Stimulated activated CD4-positive, alpha-beta T cell treated with anti-CD3 and anti-CD28 coated beads, Interleukin-1b, Interleukin-23, amount 100 ng/mL, for 1 hour (primary cell): ENCODE measurements at places on chromosomes 4 and X.

- no peak for DNase-seq
These were observed 117.3 kb downstream of the ENPP6 start for GRCh38 chr4:184100297-184100885.

- no peak for DNase-seq
These were observed 116.6 kb upstream of the DIAPH2 start for GRCh38 chrX:96568071-96568470.

GRCh38 chr4:136078976-136079375, 1453.3 kb downstream of the PCDH18 start:
- no peak for DNase-seq

DNA sequence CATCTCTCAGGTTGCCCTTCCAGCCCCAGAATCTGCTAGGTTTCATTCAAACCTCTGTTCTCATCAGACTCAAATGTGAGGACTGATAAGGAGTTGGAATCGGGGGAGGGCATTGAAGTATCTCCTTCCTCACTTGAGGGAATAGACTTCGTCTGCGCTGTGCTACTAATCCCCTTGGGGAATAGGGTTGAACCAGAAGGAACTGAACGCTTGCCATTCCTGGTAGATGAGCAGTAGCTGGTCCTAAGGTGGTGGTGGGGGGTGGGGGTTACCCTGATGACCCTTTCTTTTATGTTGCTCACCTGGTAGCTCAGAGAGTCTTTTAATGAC, 692 bp upstream of the SLC9A7 start:
- no peak for DNase-seq

GRCh38 chrX:154321594-154321993, 26.0 kb downstream of the TKTL1 start:
- DNase-seq = no peak

- DNase-seq = no peak
These were observed 8.2 kb downstream of the FAM184B start for GRCh38 chr4:17773135-17773698.

DNA sequence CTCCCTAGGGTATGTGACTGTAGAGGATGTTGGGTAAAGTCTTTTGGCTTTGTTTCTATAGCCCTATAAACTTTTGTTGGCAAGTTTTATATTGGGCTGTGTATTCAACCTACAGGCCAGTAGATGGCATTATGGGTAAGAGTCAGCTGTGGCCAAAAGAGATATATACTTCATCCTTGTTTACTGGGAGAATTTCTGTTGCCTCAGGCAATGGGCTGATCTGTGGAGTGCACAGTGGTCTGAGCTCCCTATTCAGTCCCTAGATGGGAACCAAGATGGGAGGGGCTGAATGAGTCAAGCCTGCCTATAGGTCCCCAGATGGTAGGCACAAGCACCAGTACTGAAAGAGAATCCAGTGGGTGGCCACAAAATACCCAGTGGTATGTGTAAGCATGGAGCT, 580.6 kb downstream of the EPHA5 start:
- no peak for DNase-seq

DNA sequence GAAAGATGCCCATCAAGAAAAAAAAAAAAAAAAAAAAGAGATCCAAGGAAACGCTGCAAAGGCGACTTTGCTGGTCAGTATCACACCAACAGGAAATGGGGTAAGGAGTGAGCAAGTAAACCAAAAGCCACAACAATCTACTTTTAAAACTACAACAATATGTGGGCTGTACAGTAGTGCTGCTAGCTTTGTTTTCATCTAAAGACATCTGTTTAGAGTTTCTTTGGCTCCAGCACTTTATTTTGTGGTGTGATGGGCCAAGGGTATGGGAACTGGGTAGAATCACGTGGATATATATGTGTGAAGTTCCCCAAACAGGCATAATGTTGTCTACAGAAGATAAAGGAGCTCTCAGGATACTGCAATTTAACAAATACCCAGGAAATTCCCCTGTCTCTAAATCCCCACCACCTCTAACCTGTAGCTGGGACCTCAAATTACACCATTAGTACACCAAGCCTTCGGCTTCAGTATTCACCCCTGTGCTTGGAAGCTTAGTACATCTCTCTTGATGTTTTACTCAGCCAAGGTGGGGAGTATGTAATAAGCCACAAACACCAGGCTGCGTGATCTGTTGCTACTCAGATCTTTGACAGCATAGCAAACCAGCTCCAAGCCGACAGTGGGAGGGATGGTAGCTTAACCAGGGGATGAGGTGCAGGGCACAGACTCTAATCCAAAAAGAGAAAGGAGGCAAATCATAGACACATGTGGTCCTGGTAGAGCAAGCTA, 207.9 kb downstream of the HS6ST2 start:
- DNase-seq = no peak

- no peak for DNase-seq
These were observed 33.4 kb downstream of the PJA1 start for GRCh38 chrX:69131886-69132285.

DNA sequence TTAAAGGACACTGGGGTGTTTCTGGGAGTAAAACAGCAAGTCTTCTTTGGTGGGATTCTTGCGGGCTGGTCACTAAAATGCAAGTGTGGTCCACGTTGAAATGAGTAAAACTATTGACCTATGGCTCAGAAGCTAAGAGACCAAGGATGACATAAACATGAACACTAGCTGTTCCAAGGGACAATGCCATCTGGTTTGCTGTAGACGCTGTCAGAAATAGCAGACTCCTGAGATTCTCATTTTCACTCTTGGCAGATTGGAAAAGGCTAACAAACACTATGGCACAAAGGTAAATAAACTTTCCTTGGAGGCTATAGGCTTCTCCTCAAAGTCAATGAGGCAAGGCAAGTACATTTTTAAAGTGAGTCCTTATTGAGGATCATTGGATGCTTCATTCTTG, 343.6 kb downstream of the KCNIP4 start:
- no peak for DNase-seq

GRCh38 chr4:56240554-56241174, 146.6 kb downstream of the AASDH start:
- no peak for DNase-seq

GRCh38 chr4:48343035-48343434, 1.7 kb downstream of the SLAIN2 start:
- DNase-seq = no peak

GRCh38 chrX:22206781-22207180, 65.9 kb upstream of the CBLL2 start:
- DNase-seq = no peak

- DNase-seq = no peak
These were observed 15.0 kb downstream of the BCLAF3 start for GRCh38 chrX:19975845-19976244.

DNA sequence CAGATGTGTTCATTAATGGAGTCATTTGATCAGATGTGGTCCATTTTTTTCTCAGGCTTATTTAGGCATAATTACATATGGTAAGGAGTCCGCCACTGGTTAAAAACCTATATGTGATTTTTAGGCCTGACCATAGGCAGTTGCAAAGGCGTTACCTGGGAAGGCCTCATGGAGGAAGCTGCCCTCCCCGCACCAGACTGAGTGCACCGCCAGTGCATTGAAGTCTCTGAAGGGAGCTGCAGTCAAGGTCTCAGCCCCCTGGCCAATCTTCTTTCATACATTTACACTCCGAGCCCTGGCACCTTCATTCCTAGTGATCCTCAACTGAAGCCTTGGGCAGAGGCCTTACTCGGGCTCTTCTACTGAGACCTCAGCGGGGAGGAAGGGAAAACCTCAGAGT, 898.2 kb upstream of the AGA start:
- DNase-seq = no peak
